ENCODE measurements at places on chromosomes 6 and 20.

DNA sequence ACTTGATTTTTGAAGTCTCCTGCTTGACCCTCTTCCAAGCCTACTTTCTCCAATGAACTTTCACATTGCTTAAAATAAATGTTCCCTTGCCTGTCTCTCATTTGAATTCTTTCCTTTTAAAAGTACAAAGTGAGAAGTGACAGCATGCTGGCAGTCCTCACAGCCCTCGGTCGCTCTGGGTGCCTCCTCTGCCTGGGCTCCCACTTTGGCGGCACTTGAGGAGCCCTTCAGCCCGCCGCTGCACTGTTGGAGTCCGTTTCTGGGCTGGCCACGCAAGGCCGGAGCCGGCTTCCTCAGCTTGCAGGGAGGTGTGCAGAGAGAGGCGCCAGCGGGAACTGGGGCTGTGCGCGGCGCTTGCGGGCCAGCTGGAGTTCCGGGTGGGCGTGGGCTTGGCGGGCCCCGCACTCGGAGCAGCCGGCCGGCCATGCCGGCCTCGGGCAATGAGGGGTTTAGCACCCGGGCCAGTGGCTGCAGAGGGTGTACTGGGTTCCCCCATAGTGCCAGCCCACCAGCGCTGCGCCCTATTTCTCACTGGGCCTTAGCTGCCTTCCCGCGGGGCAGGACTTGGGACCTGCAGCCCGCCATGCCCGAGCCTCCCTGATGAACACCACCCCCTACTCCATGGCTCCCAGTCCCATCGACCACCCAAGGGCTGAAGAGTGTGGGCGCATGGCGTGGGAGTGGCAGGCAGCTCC, 31.9 kb downstream of the SERPINB6 start:
- DNase-seq = no peak

GRCh38 chr6:24494821-24495795, at the start of gene ALDH5A1:
Gene ALDH5A1, plus strand, starts transcription at chr6:24494969. Its CDS starts 28 bp downstream, at chr6:24494997.
- peak; percentile 15 for DNase-seq

DNA sequence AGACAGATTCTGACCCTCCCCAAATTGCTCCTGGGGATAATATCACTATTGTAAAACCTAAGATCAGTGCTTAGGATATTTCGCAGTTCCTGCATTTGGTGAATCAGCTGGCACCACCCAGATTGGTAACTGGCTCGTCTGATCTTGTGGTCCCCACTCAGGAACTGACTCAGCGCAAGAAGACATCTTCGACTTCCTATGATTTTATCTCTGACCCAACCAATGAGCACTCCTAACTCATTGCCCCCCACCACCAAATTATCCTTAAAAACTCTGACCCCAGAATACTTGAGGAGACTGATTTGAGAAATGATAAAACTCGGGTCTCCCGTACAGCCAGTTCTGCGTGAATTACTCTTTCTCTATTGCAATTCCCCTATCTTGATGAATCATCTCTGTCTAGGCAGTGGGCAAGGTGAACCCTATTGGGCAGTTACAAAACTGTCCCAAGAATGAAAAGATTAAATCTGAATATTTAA, 55.7 kb upstream of the PRND start:
- DNase-seq = no peak

- DNase-seq = no peak
Measured at GRCh38 chr6:159080217-159080976, 35.6 kb upstream of the TAGAP start.

- DNase-seq = no peak
Measured at GRCh38 chr6:117329926-117330325, 64.6 kb downstream of the VGLL2 start.

DNA sequence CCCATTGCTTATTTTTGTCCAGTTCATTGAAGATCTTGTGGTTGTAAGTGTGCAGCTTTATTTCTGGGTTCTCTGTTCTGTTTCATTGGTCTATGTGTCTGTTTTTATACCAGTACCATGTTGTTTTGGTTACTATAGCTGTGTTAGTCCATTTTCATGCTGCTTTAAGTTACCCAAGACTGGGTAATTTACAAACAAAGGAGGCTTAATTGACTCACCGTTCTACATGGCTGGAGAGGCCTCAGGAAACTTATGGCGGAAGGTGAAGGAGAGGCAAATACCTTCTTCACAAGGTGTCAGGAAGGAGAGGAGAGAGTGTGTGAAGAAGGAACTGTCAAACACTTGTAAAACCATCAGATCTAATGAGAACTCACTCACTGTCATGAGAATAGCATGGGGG, 29.9 kb upstream of the FERMT1 start:
- DNase-seq = no peak

- peak; percentile 53 for DNase-seq
Measured at GRCh38 chr20:6008254-6008653, 45.6 kb downstream of the LRRN4 start.

DNA sequence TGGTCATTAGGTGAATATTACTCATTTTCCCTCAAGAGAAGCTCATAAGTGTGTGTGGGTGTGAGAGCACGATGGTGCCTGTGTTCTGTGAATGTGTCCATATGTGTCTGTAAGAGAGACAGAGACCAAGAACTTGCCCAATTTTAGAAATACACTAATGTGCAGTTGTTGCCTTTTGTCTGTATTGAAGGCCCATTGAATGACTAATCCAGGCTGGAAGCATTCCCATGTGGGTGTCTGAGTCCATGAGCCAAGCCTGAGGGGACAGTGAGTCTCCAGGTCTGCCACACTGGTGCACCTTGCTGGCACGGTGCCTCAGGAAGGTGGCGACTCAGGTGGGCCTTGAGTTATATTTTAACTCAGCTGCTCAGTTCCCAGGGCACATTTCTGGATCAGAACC, 25.5 kb upstream of the ASXL1 start:
- DNase-seq = no peak

DNA sequence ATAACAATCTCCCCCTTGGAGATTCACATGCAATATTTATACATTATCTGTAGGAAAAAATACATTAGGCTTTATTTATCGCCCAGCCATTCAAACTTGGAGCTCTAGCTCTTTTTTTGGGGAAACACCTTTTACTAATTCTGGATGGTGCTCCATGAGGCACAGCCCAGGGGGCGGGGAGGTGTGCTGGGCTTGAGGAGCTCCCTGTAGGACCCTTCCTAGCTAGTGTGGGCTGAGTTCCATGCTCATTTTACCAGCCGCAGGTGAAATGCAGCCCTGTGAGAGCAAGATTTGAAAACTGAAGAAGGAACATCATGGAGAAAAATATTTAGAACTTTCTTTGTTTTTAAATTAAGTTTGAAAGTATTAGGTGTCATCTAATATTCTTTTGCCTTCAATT, 99.6 kb upstream of the POPDC3 start:
- DNase-seq = no peak

GRCh38 chr6:43976706-43977403, 150.4 kb downstream of the MRPL14 start:
- no peak for DNase-seq

DNA sequence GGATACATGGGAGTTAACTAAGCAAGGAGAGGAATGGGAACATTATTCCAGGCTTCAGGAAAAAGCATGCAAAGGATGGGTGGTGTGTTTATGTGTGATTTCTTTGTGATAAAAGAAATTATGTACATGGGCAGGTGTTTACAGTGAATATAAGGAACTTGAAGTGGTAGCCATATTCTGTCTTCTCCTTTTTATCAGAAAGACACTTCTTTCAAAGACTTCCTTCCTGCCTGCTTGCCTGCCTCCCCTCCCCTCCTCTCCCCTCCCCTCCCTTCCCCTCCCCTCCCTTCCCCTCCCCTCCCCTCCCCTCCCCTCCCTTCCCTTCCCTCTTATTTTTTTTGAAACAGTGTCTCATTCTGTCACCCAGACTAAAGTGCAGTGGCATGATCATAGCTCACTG, 14.4 kb downstream of the CYB5R4 start:
- no peak for DNase-seq

GRCh38 chr20:37845241-37845681, 57.7 kb upstream of the VSTM2L start:
- DNase-seq = no peak

- DNase-seq = peak; percentile 35
Measured at GRCh38 chr20:23143098-23143497, 57.0 kb upstream of the CD93 start.

DNA sequence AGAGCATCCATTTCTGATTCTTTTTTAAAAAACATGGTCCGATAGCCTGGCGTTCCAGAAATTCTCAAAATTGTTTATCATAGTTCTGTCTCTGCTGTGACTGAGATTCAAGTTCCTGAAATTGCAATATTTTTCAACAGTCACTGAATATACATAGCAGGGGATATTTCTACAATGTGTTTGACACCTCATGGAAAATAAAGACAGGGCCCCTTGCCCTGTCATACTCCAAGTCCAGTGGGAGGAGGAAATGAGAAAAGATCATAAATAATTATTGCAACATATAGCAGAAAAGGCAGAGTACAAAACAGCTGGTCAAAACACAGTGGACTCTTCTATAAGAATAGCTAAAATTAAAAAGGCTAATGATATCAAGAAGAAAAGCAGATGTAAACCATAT, 234.8 kb upstream of the SPTLC3 start:
- no peak for DNase-seq

GRCh38 chr6:33251395-33252012, 20.2 kb downstream of the VPS52 start:
- DNase-seq = no peak

DNA sequence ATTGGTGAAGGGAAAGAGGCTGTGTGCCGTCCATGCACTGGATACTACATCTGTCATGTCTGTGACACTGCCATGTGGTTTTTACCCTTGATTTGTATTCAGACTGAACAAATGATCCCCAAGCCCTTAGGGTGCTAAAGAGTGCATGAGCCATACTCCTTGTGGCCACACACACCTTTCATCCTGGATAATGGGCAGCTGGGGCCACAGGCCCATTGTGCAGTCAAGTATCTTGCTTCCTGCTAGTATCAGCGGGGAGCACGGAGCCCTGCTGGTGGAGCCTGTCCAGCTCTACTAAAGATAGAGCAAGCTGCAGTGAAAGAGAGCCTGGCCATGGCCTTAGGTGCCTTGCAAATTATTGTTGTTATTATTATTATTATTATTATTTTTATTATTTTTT, 75.1 kb downstream of the SLX4IP start:
- DNase-seq = no peak

GRCh38 chr6:39902136-39902535, 32.1 kb downstream of the MOCS1 start:
- no peak for DNase-seq

DNA sequence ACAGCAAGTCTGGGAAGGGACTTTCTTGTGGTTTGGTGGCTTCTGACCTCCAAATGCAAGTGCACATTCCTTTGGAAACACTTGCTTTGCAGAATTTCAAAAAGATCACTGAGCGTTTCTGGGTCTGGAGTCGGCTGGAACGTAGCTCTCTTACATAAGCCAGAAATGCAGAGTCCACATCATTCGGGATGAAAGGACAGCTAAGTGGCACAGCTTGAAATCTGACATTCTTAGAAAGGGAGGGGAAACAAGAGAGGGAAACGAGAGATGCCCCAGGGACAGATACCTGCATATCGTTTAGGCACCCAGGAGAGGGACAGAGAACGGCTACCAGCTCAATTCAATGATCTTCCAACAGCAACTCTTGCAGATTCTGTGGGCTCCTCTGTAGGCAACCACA, 118.7 kb downstream of the NFATC2 start:
- no peak for DNase-seq

GRCh38 chr6:27836141-27836782, 75.9 kb downstream of the OR2B2 start:
- DNase-seq = no peak

DNA sequence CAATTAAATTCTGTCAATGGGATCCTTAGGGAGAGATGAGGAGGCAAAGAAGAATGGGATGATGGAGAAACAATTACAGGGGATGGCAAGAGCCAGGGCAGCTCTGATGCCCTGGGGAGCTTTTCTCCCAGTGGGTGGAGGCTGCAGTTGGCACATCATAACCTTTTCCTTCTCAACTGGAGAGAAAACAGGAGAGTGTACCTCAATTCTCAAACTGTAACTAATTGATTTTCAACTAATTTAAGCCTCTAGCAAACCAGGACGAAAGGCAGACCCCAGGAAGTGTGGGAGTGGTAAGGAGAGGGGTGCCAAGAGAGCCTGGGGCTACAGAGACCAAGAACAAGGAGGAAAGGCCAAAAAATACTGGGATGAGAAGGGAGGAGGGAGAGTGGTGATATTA, 5.7 kb downstream of the BMP5 start:
- no peak for DNase-seq

- no peak for DNase-seq
Measured at GRCh38 chr6:103872678-103873077, 987.0 kb downstream of the HACE1 start.

DNA sequence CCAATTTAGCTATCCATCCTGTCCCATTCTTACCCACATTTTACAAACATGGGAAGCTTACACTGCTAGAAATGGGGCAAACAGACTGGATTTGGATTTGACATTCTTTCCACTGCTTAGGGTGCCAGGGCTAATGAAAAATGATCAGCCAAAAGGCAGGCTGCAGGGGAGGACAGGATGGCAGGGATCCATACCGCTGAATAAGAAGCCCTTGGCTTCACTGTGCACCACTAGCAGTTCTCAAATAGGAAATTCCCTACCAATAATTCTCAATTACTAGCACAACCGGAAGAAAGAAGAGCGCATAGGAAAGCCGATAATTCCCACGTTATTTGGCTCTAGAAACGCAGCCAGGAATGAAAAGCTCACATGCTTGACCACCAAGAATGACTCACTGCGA, 73.1 kb downstream of the NDUFAF5 start:
- DNase-seq = no peak

DNA sequence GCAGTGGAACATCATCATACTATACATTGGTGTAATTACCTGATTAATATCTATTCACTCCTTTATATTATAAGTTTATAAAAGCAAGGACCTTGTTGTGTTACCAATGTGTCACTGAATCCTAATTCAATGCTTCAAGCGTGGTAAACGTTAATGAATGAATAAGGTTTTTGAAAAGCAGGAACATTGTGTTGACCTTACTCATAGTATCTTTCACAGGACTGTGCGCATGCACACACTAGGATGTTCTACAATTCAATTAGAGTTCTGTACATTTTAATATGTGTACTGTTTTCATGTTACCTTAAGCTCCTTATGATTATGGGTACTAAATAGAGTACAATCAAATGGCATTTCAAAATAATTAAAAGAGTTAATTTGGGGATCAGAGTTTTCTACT, 578.5 kb downstream of the BMP2 start:
- no peak for DNase-seq

- no peak for DNase-seq
Measured at GRCh38 chr20:38320221-38320620, 16.3 kb downstream of the BPI start.
